HS-5 (cell line): ENCODE measurements at places on chromosomes 3 and 15.

GRCh38 chr3:65914032-65914739, 124.5 kb downstream of the MAGI1 start:
- DNase-seq = no peak

GRCh38 chr15:60511351-60512031, 32.5 kb upstream of the ICE2 start:
- DNase-seq = no peak

- peak; percentile 46 for DNase-seq
These were observed 212.5 kb downstream of the EPHB1 start for GRCh38 chr3:135007607-135008006.

DNA sequence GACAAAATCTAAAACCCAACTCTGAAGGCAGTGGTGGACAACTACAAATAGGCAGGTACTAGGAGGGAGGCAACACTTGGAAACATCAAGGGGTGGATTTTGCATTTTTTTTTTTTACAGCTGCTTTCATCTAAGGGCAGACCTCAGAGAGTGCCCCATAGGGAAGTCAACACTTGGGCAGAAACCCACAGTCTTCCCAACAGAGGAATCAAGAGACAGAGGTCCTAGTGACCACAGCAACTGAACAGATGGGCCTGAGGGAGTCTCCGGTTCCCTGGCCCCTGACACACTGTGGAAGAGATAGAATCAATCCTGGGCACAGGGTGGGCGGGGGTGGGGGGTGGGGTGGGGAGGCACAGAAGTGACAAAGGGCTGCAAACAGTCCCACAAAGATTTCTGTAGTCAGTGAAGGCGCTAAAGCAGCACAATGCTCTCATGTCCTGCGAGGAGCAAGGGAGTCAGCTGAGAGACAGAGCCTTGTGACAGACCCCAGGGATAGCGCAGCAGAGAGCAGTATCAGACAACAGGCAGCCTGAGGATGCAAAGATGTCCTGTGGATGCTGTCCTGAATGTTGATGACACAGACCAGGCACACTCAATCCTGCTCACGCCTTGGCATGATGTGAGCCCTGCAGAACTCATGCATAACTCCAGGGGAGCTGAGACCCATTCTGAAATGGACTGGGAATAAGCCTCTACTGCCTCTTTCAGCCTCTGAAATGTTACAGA, 6.9 kb upstream of the RFTN1 start:
- no peak for DNase-seq

GRCh38 chr3:131361464-131362421, 19.8 kb upstream of the NUDT16 start:
- peak; percentile 60 for DNase-seq
